ENCODE measurements at places on chromosomes 3 and 15.

DNA sequence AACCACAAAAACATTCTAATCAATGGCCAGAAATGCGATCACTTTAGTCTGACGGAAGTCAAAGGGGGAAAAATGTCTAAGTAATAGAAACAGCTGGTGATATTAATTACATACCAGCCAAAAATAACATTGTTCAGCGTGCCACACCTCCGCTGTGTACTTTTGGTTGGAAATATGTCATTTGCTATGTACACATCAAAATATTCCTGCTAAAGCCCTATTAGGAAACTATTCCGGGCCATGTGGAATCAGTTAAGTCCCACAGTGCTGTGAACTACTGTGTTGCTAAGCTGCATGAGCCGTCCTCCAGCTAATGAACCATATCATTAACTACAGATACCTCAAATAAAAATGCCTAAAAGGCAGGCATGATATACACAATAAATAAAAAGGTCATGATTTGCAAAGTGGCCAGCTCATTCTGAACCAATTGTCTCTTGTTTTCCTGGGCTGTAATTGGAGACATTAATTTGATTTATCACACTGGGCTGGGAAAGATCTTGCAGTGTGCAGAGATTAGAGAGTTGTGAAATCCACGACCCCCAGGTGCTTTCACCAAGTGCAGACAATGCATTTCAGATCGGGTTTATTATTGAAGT lies 200.5 kb upstream of the LRTM1 start:
- no peak for DNase-seq

GRCh38 chr3:175336406-175337133 lies 477.4 kb downstream of the NAALADL2 start:
- DNase-seq, result no peak

GRCh38 chr3:176514297-176514696 lies 683.0 kb downstream of the TBL1XR1 start:
- peak; percentile 31 for DNase-seq

GRCh38 chr3:175713268-175713667 lies 854.1 kb downstream of the NAALADL2 start:
- no peak for DNase-seq

GRCh38 chr3:23329471-23330105 lies 126.5 kb downstream of the UBE2E2 start:
- no peak for DNase-seq

GRCh38 chr3:105788593-105788992 lies 80.2 kb downstream of the CBLB start:
- no peak for DNase-seq

DNA sequence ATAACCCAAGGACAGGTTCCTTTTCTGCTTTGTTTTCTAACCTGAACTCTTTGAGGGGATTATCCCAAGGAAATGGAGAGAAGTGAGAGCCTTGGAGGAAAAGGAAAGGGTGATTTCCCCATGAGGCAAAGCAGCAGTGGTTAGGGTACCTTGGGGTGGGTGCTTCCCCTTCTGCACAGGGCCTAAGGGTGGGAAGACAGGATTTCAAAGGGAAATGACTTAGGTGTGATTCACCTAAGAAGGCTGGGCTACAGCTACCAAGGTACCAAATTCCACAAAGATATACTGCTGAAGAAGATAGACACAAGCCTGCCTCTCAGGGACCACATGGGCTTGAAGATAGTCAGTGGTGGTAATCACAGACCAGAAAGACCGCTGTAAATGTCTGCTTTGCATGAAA lies 325.3 kb upstream of the DPH6 start:
- no peak for DNase-seq

DNA sequence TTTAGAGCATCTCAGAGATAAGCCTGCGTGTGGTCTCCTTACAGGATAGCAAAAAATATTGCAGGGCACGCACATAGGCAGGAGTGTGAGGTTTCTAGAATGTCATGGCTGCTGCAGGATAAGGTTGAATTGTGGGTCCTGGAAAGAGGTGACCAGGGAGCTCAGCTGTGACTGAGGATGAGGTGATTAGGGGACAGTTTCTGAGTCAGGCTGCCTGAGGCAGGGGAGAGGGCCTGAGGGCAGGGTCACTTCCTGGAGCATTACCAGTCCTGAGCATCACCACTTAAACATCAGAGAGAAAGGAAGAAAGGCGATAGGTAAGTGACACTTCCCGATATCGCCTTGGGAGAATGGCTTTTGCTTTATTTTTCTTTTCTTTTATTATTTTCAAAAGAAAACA lies 813.8 kb downstream of the TUSC7 start:
- DNase-seq, result no peak
